Ureter (tissue), 1 donor: ENCODE measurements at places on chromosomes 16 and 17. TPM values are rescaled to one million over a fixed set of nuclear protein-coding genes. Genes with fewer than 3 reads are reported as not detected.

DNA sequence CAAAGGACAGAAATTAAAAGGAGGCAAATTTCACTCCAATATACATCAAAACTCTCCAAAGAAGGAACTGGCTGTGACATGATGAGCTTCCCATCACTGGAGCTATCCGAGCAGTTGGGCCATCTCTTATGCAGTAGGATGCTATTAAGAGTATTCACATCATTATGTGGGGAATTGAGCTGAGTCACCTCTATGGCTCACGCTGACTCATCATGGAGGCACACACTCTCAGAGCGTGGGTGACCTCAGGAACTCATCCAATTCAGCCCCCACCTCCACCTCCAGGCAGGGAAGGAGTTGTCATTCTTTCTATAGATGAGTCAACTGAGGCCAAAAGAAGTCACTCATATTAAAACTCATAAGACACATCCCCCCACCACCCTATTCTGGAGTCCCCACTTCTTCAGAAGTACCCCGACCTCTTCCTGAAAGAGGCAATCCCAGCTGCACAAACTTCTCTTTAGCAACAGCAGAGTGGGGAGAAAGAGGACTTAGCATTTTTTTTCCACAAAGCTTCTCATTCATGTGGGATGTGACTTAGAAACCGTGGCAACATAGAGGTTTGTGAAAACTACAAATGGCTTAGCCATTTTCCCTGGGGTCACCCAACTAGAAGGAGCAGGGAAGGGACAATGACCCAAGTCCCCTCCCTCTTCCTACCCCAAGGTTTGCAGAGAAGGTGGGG lies 32.5 kb downstream of the ABCC12 start:
- DNase-seq: no peak

- no peak for DNase-seq
Observed at GRCh38 chr16:87160701-87161337, 156.4 kb downstream of the C16orf95 start.

DNA sequence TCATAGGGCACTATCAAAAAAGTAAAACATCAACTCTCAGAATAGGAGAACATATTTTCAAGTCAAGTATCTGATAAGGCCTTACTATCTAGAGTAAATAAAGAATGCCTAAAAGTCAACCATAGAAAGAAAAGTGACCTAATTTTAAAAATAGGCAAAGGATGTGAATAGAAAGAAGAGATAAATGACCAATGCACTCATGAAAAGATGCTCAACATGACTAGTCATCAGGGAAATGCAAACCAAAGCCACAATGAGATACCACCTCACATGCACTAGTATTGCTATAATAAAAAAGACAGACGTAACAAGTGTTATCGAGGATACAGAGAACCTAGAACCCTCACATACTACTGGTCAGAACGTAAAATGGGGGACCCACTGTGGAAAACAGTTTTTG lies 90.8 kb downstream of the DYNLRB2 start:
- no peak for DNase-seq

- peak; percentile 70 for DNase-seq
Observed at GRCh38 chr17:3710951-3711383, 12.7 kb upstream of the HASPIN start.

Gene STUB1
- total RNA-seq: 118 TPM

DNA sequence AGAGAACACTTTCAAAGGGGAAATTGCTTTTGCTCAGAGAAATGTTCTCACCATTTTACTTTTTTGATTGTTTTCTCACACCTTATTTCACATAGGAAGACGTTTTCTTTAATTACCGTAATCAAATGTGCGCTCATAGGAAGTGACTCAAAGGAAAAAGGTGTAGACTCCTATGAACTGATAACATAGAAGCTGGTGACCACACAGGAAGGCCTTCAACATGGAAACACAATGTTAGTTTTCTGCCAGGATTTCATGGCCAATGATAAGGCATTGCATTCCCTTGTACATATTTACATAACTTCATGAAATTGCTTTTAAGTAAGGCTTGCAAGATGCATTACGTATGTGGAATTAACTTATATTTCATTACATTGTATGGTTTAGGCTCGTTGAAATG lies 40.9 kb upstream of the KCNJ16 start:
- DNase-seq: no peak

GRCh38 chr16:72846594-72846993 lies 201.3 kb downstream of the ZFHX3 start:
- DNase-seq: no peak

Gene KRTAP3-2
- total RNA-seq: not detected

DNA sequence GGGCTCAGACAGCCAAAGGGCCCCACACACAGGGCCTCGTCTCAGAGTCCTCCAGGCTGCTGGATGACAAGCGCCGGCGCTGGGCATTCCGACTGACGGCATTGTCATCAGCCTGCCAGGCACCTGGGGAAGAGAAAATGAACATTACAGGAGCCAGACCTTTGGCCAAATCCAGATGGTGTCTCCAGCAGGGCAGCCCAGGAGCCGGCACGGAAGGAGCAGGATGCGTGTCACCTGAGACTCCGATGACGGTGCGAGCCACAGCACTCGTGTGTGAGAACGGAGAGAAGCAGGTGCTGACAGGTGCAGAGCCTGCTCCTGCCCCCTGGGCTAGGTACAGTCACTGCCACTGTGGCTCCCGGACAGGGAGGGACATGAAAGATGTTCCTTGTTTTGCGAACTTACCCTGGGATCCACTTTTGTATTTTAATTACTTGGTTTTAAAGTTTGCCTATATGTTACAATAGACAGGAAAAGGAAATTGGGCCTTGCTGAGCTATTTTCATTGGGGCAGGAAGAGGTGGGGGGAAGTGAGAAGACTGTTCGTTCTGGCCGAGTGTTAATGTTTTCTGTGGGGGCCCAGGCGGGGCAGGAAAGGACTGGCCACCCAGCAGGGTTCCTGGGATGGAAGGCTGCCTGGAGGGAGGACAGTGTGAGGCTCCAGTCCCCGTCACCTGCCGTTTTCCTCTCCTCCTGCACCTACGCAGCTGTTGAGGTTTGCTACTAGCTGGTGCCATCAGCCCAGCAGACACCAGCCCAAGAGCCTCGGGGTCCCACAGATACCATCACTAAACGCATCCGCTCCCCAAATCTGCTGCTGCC lies 4.4 kb upstream of the FOXJ1 start:
- no peak for DNase-seq

Gene CCT6B
- total RNA-seq: 6.3 TPM

- no peak for DNase-seq
Observed at GRCh38 chr17:52762147-52762793, 603.8 kb upstream of the CA10 start.

- DNase-seq: no peak
Observed at GRCh38 chr16:46743232-46743719, 4.9 kb downstream of the MYLK3 start.

Gene ATP2A1
- 0.75 TPM for total RNA-seq

Gene GAS2L2
- not detected for total RNA-seq

DNA sequence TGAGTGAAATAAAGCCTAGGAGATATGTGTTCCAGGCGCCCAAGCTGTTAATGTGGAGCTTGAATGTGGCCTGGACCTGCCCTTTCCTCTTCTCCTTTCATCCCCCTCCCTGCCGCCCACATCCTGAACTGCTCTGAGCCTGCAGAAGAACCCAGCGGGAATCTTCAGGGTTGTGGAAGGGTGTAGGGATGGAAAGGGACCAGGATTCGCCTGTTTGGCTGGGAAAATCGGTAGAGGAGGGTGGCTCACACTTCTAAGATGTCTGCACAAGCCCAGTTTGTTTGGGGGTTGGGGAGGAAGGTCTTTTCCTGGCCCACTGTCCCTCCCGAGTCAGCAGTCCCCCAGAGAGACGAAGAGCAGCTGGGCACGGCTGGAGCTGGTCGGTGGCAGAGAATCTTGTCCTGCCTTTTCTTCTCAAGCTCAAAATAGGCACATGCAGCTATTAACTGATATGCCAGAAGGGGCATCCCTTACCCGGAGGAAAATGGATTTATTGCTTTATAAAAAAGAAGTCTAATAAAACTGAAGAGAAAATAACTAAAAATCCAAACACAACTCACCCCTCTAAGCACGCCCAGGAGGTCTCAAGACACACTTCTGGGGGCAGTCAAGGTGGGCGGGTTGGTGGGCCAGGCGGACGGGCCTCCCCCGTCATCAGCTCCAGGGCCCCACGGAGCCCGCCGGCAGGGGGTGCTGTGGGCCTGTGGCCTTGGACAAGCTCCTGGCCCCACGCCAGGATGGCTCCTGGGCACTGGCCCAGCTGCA lies 11.5 kb upstream of the PITPNA start:
- peak; percentile 85 for DNase-seq

Gene FBXL16
- 1.3 TPM for total RNA-seq

DNA sequence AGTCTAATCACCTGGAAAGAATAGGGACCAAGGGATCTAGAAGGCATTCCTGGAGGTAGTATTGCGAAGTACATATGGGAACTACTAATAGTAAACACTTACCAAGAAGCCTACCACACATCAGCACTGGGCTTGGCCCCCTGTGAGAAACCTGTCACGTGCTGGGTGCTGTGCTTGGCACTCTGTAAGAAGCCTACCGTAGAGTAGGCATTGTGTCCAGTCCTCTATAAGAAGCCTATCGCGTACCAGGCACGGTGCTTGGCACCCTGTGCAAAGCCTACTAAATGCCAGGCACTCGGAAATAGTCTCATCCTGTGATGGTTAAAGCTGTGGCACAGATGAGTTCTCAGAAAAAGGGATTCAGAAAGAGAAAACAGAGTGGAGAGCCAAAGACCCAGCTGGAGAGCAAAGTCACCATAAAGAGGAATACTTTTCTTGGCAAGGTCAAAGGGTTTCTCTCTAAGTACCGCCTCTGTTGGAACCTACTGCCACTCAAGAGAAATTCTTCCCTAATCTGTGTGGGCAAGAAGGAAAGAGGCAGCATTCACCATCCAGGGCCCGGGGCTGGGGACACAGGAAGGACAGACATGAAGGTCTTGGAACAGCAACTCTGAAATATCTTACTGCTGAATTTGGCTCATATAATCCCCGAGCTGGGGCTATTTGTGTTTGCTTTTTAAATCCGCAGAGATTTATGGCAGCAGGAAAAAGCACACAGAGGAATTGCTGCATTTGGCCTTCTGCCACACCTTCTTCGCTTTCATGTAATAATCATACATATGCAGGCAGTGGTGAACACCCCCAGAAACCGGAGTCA lies 81.8 kb downstream of the VAT1L start:
- no peak for DNase-seq

Gene ATP6V0C
- total RNA-seq: 170 TPM

DNA sequence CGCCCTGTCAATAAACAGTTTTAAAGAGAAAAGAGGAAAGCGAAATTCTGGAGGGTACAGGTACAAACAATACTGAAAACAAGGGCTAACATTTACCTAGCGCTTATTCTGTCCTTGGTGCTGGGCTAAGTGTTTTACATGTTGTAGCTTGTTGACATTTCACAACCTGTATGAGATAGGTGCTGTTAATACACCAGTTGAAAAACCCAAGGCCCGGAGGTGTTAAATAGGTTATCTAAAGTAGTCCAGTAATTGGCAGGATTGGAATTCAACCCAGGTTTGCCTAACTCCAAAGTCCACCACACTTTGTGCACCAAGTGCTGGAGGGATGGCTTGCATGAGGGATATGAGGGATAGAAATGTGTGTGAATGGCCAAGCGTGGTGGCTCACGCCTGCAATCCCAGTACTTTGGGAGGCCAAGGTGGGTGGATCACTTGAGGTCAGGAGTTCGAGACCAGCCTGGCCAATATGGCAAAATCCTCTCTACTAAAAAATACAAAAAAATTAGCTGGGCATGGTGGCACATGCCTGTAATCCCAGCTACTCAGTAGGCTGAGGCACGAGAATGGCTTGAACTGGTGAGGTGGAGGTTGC lies 2.9 kb downstream of the ATP6V0D1 start:
- no peak for DNase-seq

DNA sequence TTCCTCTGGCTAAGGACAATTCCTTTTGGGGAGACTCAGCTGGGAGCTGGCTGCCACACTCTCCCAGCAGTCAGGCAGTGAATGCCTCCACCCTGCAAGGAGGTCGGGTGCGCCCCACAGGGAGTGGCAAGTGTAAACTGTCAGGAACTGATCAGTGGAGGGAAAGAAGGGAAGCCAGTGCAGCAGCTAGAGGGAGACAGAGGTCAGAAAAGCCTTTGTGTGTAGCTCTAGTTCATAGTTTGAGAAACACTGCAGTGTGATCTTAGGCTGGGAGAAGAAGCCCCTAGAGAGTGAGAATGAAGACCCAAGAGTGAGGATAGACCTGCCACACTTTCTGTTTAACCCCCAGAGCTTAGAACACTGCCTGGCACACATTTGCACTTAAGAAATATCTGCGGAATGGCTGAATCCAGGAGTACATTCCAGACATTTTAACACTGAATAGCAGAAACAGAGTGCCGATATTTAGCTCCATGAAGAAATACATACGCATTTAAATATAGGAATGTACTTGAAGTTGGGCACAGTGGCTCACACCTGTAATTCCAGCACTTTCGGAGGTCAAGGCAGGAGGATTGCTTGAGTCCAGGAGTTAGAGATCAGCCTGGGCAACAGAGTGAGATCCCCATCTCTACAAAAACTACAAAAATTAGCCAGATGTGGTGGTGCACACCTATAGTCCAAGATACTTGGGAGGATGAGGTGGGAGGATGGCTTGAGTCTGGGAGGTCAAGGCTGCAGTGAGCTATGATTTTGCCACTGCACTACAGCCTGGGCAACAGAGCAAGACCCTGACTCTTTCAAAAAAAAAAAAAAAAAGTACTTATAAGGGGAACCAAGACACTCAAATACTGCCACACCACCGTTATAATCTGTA lies 11.1 kb upstream of the SLC5A11 start:
- no peak for DNase-seq

GRCh38 chr16:4689091-4689671 lies 4.2 kb upstream of the NUDT16L1 start:
- DNase-seq: peak; percentile 39

DNA sequence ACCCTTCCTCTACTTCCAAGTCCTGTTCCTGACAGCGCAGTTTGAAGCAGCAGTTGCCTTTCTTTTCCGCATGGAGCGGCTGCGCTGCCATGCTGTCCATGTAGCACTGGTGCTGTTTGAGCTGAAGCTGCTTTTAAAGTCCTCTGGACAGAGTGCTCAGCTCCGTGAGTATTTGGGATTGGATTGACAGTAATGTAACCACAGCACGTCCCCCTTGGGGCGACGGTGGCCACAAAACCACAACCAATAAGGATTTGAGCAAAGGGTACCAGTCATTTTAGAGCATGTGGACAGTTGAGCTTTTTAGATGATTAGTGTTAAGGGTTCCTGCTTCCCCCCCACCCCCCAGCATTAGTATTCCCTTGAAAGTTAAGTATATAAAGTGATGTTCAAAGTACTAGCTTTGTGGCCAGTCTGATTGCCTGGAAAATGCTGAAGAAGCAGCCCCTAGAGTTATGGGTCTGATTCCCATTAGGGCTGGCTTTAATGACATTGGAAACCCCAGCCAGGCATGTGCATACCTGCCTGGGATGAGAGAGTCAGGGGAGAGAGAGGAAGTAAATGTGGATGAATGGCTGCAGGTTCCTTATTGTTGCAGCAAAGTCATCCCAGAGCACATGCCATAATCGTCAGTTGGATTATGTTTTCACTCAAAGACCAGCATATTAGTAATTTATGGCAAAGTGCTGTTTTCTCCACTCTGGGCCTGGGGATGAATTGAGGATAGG lies 31.6 kb upstream of the SLC12A3 start:
- DNase-seq: no peak

DNA sequence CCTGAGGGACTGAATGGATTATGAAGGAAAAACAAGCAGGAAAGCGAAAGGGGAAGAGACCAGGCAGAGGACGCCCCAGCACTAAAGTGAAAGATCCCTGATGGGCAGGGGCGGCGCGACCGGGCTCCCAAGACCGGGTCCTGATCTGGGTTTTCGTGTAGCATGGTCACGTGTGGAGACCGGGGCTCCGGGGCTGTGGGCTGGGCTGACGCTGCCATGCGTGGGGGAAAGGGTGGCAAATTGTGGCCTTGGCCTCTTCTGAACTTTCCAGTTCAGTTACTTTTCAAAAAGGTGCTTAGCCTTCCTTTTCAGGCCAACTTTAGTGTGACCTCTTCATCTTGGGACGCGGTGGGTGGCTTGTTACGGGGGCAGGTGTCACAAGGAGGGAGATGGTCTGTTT lies 57.5 kb downstream of the METRNL start:
- DNase-seq: no peak
